ENCODE measurements at places on chromosomes 2 and 18. TPM values are rescaled to one million over a fixed set of nuclear protein-coding genes. Genes with fewer than 3 reads are reported as not detected.

SPEG gene
- polyA plus RNA-seq = not detected

DNA sequence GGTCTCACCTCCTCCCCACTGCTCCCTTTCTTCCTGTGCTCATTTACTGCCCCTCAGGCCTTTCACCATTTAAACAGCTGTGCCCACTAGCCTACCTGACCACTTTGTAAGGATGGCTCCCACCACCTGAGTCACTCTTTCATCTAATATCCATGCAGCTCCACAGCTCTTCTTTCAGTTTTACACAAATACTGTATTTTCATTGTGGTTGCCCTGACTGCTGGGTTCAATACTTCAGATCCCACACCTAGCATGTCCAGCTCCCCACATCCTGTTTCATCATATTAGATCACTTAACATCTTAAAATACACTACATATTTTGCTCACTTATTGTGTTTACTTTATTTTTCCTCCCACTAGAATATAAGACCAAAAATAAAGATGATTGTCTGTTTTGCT, 1110.6 kb downstream of the TSN start:
- no peaks in the 10 kb centered on the region for H3K4me1 ChIP-seq
- no peak overlapping the region for H3K4me3 ChIP-seq
- no peak for DNase-seq
- no peaks in the 10 kb centered on the region for H3K27me3 ChIP-seq

DNA sequence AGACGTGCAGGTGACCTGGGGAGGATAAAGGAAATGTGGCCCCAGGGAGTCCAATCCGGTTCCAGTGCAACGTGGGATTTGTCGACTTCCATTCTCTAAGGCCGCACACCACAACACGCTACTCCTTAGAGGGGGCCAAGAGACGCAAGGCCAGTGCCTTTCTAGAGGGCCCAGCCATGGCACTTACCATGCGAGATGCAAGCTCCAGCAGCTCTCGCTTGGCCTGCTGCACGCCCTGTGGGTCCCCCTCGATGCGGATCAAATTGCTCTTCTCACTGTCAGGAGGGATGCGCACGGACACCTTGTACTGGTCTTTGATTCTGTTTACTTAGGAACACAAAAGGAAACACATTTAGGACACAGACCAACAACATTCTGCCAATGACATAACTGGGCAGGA, 61.2 kb downstream of the ANO7 start:
- peaks cover 3% of the 10 kb centered on the region for H3K27me3 ChIP-seq
- no peak overlapping the region for H3K27ac ChIP-seq
- DNase-seq = no peak
- H3K4me3 ChIP-seq = no peak overlapping the region

GALNT14 gene
- not detected for polyA plus RNA-seq

DNA sequence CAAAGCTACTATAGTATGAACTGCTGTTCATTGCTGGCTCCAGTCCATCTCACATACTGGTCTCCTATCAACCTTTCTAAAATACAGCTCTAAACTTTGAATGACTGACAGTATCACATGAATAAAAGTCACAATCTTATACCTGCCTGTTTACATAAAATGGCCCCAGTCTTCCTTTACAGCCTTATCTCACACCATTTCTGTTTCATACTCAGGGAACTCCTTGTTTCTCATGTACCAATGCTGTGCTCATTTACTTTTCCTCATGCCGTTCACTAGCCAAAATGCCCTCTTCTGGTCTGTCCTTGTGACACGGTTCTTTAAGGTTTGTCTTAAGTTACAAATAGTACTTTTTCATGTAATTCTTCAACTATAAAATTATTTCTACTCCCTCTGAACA, 6.2 kb downstream of the ATP5MC3 start:
- H3K4me3 ChIP-seq = no peak overlapping the region
- H3K4me1 ChIP-seq = peaks cover 6% of the 10 kb centered on the region
- peak overlapping the region; percentile 45 for H3K27ac ChIP-seq
- H3K36me3 ChIP-seq = peaks cover 4% of the 10 kb centered on the region
- DNase-seq = no peak
- H3K27me3 ChIP-seq = no peaks in the 10 kb centered on the region

DNA sequence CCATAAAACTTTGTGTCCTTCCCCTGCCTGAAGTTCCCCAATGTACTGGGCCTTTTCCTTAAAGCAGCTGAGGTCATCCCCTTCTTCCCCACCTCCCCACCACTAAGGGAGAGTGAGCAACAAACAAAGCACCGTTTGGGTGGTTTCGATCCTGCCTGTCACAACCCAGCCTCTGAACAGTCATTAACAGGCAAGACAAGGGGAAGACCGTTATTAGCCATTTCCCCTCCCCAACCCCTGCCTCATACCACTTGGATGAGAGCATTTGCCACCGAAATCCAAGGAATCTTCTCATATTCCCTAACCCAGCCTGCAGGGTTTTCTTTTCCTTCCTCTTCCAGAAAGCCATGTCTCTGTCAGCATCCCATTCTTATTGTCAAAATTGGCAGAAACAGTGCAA, 65.6 kb downstream of the STRADB start:
- DNase-seq = no peak
- H3K36me3 ChIP-seq = peaks cover 5% of the 10 kb centered on the region
- H3K4me3 ChIP-seq = no peak overlapping the region

- no peaks in the 10 kb centered on the region for H3K4me1 ChIP-seq
- H3K27me3 ChIP-seq = no peaks in the 10 kb centered on the region
- DNase-seq = no peak
- H3K27ac ChIP-seq = no peak overlapping the region
These were observed 17.2 kb upstream of the LYPD6B start for GRCh38 chr2:149021271-149021719.

DNA sequence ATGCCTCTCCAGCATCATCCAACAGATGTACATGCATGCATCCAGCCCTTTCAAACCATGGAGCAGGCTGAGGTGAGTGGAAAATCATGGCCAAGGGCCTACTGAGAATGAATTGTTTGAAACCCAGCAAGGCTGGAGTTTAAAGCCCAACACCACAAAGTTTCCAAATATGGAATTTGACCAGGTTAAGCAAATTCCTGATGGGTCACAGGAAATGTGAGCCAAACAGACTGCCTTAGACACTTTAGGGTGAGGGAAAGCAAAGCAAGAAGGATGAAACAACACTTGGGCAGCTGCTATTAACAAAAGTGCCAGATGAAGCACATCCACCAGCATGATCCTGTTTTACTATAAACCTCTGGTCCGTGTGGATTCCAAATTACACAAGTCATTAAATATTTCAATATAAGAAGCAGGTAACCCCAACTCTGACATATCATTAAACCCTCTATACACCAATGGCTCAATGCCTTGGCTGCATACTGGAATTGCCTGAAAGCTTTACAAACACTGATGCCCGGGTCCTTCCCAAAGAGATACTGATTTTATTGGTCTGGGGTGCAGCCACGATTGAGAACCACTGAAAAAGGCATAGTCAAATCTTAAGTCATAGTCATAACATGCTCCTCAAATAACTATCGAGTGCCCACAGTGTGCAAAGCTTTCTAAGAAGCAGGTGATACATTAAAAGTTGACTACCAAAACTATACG, 9.1 kb downstream of the KLF7 start:
- DNase-seq = no peak
- peaks cover 57% of the 10 kb centered on the region for H3K4me1 ChIP-seq
- peak overlapping the region; percentile 47 for H3K27ac ChIP-seq
- H3K27me3 ChIP-seq = no peaks in the 10 kb centered on the region

Measured in immature natural killer cell (primary cell).